Thymus (tissue), 14 donors: ENCODE measurements at places on chromosomes 5 and 9. TPM values are rescaled to one million over a fixed set of nuclear protein-coding genes. Genes with fewer than 3 reads are reported as not detected.

GRCh38 chr5:96278981-96279380 is 154.1 kb downstream of the PCSK1 start:
- DNase-seq, result no peak

GRCh38 chr5:36739751-36740221 is 133.4 kb downstream of the SLC1A3 start:
- peak; percentile 56 for DNase-seq

DNA sequence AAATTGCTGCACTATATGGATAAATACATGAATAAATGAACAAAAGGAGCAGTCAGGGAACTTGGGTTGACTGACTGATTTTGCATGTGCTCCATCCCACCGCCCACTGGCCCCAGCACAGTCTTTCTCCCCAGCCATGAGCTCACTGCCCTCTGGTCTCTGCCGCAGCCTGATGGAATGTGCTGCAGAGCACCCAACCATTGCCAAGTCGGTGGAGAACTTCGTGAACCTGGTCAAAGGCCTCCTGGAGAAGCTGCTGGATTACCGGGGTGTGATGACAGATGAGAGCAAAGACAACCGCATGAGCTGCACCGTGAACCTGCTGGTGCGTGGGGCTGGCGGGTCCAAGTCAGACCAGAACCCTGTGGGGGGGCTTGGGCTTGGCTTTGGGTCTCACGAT is 53.9 kb upstream of the INSYN2B start:
- no peak for DNase-seq

DNA sequence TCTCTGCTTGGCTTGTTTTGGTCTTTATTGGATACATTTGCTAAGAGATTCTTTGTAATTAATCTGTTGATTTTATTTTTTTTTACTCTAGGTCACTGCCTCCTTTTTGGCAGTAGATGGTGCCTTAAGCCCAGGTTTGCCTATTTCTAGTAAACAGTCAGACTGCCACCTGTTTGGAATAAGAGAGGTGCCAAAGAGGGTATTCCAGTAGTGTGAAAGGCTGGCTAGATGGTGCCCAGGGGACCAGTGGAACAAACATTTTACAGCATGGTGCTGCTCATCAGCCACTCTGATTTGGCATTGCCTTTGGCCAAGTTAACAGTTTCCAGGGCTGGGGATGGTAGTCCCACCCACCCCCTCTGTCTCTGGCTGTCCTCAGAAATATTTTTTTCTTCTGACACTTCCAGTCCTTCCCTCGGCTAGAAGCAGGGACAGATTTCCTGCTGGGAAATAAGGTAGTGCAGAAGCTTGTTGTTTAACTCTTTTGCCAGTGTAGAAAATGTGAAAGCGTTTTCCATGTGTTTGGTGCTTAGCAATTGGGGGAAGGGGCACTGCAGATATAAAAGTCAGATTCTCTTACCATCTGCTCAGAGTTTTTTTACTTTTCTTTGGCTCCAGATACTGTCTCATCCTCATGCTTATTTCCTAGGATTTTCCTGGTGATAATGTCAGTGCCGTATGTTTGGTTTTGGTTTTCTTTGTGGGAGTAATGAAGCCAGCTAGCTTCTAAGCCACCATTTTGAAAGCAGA is 36.6 kb upstream of the FBXL7 start:
- no peak for DNase-seq

GOLGA2 gene
- total RNA-seq, result 18.3 TPM
